Posterior cingulate gyrus (tissue), 11 donors: ENCODE measurements at places on chromosomes 11 and 22.

DNA sequence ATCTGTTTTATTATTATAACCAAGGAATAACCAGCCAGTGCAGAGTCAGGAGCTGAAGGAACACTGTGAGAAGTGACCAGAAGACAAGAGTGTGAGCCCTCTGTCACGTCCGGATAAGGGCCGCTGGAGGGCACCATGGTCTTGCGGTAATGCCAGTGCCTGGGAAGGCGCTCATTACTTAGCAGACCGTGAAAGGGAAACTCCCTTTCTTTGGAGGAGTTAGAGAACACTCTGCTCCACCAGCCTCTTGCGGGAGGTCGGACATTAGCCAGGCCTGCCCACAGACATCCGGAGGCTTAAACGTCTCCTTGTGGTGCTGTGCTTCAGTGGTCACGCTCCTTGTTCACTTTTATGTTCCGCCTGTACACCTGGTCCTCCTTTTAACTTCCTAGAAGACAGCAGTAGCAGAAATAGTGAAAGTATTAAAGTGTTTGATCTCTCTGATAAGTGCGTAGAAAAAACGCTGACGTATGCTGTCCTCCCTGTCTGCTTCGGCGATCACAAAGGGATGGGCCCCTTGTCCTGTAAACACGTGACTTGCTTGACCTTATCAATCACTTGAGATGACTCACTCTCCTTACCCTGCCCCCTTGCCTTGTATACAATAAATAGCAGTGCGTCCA is 120.6 kb upstream of the LMO1 start:
- DNase-seq: no peak

GRCh38 chr11:794766-795633 is 3.1 kb downstream of the SLC25A22 start:
- DNase-seq: no peak

DNA sequence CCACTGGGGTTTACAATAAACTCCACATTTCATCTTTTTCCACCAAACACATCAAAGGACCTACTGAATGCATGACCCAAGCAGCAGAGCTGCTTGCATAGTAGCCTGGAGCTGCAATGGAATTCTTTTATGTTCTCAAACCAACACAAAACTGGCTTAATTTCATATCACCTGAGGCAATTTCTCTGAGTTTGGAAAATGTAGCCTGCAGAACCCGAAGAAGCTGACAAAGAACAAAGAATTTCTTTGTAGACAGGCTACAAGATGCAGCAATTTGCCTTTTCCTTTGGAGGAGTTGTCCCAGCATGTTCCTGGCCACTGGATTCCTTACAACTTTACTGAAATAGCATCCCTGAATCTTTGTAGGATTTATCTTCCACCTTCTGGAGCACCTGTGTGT is 5.5 kb upstream of the TECTA start:
- no peak for DNase-seq

DNA sequence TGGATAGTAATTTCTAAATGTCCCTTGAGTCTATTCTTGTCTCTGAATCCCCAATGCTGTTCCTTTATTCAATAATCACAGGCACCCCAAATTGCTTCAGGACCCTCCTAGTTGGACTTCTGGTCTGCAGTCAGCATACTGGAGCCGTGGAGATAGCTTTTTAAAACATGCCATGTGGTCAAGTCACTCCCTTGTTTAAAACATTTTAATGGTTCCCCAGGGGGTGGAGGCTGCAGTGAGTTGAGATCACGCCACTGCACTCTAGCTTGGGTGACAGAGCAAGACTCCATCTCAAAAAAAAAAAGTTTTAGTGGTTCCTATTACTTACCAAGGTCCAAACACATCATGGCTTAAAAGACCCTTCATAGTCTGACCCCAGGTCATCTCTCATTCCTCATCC is 220.3 kb downstream of the ADAMTS15 start:
- DNase-seq: no peak

GRCh38 chr11:76501526-76502202 is 56.8 kb downstream of the EMSY start:
- DNase-seq: no peak

DNA sequence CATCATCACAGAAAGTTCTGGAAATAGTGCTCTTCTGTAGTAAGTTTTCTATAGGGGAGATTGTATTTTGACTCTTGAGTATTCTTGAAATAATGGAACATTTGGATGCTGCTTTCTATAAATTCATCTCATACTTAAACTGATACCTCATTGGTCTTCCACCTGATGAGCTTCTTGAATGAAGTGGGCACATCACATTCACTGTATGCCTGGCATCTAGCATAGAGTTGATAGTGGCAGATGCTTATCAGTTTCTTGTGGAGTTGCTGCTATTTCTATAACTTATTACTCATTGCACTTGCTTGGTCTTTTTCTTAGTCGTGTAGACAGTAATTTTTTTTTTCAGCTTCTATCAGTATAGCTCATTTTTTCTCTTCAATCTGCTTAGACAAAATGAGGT is 5.4 kb downstream of the ATXN10 start:
- DNase-seq: no peak

GRCh38 chr11:2347308-2347830 is 29.7 kb upstream of the CD81 start:
- no peak for DNase-seq

DNA sequence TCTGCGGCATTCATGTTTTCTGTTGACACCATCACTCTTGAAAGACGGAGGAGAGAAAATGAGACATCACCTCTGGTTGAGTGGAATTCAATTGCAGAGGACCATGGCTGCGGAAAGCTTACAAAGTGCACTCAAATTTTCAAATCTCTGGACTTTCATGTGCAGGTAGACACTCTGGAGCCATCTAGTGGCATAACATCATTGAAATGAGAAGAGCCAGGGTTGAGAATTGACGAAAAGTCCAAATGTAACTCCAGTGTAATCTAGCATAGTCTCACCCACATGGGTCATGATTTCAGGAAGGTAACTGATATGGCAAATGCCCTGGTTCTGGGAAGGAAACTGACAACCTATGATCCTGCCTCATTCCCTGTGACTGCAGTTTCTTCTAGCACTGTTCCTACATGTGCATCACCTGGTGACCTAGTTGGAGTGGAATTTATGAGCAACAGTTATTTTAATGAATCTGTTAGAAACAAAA is 687.8 kb downstream of the KCNA4 start:
- DNase-seq: no peak

DNA sequence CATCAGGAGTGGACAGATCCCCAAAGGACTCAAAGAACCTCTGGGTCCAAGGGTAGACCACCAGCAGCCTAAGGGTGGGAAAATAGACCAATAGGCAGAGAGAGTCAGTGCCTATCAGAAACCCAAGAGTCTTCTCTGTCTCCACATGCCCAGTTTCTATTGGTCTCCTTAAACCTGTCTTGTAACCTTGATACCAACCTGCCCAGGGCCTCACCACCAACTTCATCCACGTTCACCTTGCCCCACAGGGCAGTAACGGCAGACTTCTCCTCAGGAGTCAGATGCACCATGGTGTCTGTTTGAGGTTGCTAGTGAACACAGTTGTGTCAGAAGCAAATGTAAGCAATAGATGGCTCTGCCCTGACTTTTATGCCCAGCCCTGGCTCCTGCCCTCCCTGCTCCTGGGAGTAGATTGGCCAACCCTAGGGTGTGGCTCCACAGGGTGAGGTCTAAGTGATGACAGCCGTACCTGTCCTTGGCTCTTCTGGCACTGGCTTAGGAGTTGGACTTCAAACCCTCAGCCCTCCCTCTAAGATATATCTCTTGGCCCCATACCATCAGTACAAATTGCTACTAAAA is at the start of gene HBB:
HBB (minus strand) TSS at position 340 of the 579 bp plus-strand sequence; CDS start at position 290, 50 bp downstream.
- DNase-seq: no peak

- no peak for DNase-seq
Observed at GRCh38 chr11:33674035-33674814, 26.4 kb downstream of the C11orf91 start.

GRCh38 chr22:38754751-38755154 is 1.0 kb downstream of the SUN2 start:
- no peak for DNase-seq

DNA sequence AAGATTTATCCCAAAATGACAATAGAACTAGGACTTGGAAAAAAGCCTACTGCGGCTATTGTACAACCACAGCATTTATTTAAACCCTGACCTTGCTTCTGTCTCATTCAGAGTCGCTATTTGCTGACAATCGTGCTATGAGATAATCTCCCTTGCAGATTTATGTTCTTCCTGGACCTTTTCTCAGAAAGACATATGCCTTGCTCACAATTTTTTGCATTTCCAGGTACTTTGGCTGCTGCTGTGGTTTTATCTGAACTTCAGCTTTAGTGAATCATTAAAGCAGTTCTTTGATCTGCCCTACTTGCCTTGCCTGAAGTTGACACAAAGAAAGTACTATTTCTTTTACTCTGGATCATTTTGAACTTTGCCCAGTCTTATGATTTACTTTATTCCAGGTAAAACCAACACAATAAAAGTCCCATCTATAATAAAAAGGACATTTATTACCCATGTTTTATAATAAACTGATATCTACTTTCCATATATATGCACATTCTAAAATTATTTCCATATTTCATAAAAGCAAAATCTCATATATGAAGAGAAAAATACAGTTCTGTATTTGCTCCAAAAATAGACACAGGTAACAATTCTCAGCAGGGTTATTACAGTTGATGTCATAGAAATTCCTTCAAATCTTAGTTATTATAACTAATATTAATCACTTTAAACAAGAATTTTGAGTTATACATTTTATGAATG is 63.4 kb upstream of the CARD18 start:
- no peak for DNase-seq

DNA sequence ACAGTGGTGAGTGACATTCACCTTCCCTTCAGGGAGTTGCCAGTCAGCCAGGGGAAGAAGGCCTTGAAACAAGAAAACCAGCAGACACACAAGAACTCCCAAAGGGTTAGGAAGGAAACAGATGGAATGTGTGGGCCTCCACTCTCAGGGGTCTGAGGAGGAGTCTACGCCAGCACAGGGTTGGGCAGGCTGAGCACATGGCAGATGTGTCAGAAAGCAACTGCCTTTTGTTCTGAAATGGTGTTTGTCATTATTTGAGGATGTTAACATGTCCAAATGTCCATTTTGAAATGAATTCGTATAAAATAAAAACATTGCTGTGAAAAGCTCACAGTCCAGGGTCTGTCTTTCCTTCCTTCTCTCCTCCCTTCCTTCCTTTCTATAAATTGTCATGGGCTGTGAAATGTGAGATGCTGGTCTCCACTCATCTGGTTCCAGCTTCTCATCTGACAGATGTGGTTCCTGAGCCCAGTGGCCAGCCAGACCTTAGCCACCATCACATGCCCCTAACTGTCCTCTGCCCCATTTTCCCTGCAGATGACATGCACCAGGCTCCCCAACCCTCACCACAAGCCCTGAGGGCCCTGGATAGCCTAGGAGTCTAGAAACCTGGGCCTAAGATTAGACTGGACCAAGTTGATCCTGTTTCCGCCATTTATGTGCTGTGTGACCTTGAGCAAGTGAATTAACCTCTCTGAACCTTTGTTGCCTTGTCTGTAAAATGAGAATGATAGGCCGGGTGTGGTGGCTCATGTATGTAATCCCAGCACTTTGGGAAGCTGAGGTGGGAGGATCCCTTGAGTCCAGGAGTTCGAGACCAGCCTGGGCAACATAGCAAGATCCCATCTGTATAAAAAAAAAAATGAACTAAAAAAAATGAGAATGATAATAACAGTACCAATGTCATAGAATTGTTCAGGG is 56.2 kb upstream of the CRYBB3 start:
- DNase-seq: no peak

DNA sequence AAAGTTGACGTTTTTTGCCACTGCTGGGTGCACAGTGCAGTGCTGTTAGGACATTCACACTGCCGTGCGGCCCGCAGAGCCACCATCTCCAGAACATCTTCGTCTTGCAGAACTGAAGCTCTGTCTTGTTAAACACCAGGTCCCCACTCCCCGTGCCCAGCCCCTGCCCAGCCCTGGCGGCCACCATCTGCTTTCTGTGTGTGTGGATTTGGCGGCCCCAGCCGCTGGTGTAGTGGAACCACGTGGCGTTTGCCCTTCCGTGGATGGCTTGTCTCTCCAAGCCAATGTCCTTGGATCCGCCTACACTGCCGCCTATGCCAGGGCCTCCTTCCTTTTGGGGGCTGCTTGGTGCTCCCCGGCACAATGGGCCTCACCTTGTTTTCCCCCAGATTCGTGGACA is 8.2 kb upstream of the MUC5AC start:
- no peak for DNase-seq

DNA sequence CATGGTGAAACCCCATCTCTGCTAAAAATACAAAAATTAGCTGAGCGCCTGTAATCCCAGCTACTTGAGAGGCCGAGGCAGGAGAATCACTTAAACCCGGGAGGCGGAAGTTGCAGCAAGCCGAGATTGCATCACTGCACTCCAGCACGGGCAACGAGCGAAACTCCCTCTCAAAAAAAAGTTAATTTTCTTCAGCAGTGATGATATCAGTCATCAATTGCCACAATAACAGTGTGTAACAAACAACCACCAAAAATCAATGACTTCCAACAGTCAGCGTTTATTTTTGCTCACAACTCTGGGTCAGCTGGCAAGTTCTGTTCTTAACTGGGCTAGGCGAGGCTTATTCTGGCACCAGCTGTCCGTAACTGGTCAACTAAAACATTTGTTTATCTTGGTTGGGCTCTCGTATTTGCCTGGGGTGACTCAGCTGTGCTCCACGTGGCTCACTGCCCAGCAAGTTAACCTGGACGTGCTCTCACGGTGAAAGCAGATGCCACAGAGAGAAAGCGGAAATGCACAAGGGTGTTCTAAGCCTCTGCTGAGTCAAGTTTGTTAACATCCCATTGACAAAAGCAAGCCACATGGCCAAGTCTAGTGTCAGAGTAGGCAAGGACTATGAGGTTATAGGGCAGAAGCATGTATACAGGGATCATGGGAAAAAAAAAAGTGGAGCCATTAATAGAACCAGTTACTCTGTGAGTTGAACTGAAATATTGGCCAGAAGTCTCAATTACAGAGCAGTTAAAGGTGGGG is 52.1 kb downstream of the LHFPL7 start:
- no peak for DNase-seq

DNA sequence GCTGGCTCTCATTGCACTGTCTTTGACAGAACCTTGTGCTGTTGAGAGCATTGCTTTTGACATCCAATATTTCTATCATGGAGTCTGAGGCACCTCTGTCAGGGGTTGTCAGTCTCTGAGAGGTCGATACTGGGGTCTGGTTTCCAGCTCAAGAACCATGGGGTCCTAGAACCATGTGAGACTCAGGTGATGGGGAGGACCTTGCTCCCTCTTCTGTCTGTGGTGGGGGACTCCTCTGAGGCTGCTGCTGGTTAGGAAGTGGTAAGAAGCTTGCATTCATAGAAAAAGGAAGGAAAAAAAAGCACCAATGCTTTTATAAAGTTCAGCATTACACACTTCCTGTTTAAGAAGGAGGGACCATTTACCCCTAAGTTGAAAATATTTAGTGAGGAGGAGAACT is 91.8 kb upstream of the CD44 start:
- no peak for DNase-seq

GRCh38 chr11:7971846-7972245 is 6.6 kb upstream of the NLRP10 start:
- no peak for DNase-seq

DNA sequence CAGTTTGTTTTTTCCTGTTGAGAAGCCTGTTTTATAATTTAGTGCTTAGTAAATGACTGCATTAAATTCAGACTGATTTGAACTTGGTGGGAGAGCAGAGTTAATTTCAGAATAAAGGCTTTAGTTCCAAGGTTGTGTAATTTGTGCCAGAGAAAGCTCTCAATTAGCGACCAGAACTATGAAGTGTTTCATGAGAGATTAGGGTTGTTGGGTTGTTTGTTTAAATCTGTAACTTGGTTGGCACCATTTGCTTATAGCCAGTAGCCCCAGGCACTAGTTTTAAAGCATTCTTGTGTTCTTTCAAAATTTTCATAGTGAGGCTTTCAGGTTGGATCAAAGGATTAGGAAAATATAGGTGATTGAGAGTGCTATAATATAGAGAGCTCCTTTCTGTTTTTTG is 25.5 kb downstream of the UVRAG start:
- DNase-seq: no peak
